ENCODE measurements at places on chromosomes 5 and 9. TPM values are rescaled to one million over a fixed set of nuclear protein-coding genes. Genes with fewer than 3 reads are reported as not detected.

ARL10 gene
- polyA plus RNA-seq: 12.2 TPM

OMD gene
- 0.86 TPM for polyA plus RNA-seq

CER1 gene
- 0.89 TPM for polyA plus RNA-seq

ZFP37 gene
- polyA plus RNA-seq: 13.0 TPM

GABRA6 gene
- polyA plus RNA-seq: not detected

SNX30 gene
- polyA plus RNA-seq: 20.8 TPM

GRCh38 chr5:106331415-106331814, 1339.3 kb downstream of the EFNA5 start:
- DNase-seq: no peak

GRCh38 chr9:18480662-18481093, 6.7 kb downstream of the ADAMTSL1 start:
- no peak for DNase-seq

DNA sequence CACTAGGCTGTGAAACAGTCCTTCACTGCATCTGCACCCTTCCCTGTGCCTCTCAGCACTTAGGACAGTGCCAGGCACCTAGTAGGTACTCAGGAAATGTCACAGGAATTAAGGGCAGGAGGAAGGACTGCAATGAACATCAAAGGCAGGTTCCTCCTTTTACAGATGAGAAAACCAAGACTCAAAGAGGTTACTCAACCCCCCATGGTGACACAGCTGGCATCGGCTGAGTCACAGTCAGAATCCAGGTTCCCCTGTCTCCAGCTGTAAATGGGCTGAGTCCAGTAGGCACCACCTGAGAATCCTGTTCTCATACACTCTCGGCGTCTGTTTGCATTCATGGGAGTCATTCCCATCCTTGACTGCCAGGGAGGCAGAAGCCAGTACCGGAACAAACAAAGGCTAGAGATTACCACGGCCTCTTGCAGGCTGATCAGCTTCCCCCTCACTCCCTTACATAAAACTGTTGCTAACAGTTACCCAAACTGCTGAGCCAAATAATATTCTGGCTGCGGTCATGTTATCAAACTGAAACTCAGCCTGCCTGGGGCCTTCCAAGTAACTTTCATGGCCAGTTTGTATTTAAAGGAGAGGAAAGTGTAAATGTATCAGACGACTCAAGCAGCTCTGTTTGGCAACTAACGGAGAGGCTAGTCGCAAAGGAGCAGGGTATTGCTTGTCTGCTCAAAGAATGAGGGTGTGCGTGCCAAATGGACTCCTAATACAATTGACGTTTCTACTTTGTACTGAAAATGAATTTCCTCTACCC, 201.7 kb downstream of the PAPPA start:
- DNase-seq: no peak

DNA sequence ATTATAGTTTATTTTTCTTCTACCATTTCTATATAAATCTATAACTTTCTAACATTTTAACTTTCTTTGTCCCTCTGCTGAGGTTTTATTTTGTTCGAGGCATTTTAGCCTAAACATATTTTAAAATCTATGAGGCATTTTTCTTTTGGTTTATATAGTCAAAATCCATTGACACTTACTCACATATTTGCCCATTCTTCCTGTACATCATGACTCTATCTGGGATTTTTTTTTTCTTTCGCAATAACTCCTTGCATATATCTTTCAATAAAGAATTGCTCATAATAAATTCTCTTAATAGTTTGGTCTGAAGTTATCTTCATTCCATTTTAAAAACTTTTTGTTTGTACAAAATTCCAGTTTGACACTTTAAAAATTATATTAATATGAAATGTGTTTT, 632.3 kb downstream of the TLE4 start:
- no peak for DNase-seq

DNA sequence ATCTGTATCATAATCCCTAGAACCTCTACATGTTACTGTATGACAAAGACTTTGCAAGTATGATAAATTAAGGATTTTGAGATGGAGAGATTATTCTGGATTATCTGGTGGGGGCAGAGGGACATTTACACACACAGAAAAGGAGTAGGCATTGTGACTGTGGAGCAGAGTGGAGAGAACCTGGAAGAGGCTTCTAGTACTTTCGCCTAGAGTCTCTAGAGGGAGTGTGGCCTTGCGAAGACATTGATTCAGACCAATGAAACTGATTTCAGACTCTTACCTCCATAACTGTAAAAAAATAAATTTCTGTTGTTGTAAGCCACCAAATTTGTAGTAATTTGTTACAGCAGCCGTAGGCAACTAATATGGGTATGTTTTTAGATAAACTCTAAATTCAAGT, 45.9 kb downstream of the CSNK1G3 start:
- no peak for DNase-seq

DNA sequence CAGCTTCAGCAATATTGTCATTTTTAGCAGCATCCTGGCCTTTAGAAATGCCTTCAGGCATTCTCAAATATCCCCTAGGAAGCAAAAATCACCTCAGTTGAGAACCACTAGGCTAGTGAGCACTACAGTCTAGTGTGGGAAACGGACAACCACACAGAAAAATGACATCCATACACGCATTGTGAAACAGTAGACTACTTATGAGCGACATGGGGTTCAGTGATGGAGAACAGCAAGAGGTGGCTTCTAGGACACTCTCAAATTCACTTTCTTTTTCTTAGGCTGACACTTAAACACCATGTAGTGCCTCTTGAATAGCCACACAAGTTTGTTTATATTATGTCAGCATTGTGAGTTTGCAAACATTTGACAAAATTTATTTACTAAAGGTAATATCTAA, 203.0 kb downstream of the KDM4C start:
- DNase-seq: no peak

- no peak for DNase-seq
These were observed 167.8 kb downstream of the GABRB2 start for GRCh38 chr5:161378701-161379100.

DNA sequence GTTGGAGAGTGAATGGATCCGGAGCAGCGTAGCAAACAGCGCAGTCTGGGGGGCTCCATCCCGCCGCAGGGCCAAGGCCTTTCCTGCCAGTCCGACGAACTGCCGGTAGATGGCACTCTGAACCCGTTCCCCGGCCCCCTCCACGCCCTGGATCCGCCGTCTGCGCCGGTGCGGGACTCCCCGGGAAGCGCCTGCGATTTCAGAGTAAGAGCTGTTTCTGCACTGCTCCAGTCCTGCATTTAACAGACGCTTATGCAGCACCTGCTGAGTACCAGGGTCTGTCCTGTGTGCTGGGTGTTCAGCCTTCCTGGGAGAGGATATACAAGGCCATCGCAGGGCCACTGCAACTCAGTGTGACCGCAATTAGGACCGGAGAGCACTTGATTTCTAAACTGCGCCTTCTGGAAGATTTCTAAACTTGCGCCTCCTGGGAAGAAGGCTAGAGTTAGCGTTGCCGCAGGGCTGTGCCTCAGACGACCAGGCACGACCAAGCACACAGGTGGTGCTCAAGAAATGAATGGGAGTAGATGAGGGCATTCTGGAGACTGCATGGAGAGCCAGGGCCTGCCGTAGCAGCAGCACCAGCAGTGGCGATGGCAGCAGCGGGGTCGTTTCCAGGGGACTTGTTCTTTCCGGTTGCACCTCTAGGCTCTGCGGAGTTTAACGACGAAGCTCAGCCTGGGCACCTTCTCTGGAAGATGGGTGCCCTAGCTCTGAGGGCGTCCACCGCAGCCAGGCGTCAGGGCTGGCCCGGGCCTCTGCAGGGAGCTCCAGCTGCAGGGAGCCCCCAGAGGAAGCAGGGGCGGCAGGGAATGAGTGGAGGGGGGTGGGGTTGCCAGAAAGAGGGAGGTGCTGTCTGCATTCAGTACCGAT, 14.3 kb upstream of the TIFAB start:
- peak; percentile 56 for DNase-seq

- peak; percentile 72 for DNase-seq
These were observed 37.5 kb downstream of the NEK6 start for GRCh38 chr9:124295159-124295794.

GRCh38 chr5:109692852-109693251, 3.1 kb downstream of the MAN2A1 start:
- DNase-seq: no peak
